ENCODE measurements at places on chromosomes 5 and 9. TPM values are rescaled to one million over a fixed set of nuclear protein-coding genes. Genes with fewer than 3 reads are reported as not detected.

The ARL15 gene
- total RNA-seq = 8.3 TPM

DNA sequence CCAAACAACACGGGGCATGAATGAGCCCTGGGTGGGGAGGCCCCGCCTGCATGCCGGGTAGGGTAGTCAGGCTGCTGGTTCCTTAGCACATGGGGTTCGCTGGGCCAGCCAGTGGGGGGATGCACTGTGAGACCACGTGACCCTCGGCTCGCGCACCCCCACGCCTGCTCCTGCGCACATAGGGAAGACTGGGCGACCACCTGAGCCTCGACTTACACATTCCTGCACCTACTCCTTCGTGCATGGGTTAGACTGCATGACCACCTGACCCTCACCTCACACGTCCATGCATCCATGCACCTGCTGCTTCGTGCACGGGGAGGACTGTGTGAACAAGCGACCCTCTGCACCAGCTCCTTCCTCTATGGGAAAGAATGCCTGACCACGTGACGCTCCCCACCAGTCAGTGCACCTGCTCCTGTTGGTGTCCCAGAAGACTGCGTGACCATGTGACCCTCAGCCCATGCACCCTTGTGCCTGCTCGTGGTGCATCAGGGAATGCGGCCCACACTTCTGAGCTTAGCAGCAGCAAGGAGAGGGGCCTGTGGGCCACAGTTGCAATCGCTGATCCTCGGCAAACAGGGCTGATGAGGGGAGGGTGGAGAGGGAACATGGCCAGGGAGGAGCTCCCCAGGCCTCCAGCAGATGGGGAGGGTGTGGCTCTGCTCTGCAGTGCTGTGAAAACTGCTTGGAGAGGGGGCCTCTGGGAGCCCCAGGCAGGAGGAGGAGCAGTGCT lies 18.1 kb downstream of the LPCAT1 start:
- no peak for DNase-seq

- no peak for DNase-seq
These were observed 47.7 kb upstream of the BOD1 start for GRCh38 chr5:173664154-173664526.

- DNase-seq = no peak
These were observed 169.6 kb downstream of the ADCY2 start for GRCh38 chr5:7565559-7565958.

GRCh38 chr5:37955748-37956147 lies 115.9 kb upstream of the GDNF start:
- no peak for DNase-seq

The SLC28A3 gene
- 1.5 TPM for total RNA-seq

DNA sequence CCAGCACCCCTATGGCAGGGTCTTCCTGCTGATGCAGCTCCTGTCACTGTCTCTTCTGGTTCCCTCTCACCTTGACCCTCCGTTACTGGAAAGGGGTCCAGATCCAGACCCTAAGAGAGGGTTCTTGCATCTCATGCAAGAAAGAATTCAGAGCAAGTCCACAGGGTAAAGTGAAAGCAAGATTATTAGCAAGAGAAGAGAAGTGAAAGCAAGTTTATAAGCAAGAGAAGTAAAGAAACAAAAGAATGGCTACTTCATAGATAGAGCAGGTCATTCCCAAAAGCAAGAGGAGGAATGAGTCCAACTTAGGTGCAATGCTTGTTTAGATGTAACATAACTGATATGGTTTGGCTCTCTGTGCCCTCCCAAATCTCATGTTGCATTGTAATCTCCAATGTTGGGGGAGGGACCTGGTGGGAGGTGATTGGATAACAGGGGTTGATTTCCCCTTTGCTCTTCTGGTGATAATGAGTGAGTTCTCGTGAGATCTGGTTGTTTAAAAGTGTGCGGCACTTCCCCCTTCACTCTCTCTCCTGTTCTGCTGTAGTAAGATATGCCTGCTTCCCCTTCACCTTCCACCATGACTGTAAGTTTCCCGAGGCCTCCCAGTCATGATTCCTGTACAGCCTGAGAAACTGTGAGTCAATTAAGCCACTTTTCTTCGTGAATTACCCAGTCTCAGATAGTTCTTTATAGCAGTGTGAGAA lies 183.3 kb downstream of the MED10 start:
- DNase-seq = no peak

The UBAC1 gene
- total RNA-seq = 41.6 TPM

DNA sequence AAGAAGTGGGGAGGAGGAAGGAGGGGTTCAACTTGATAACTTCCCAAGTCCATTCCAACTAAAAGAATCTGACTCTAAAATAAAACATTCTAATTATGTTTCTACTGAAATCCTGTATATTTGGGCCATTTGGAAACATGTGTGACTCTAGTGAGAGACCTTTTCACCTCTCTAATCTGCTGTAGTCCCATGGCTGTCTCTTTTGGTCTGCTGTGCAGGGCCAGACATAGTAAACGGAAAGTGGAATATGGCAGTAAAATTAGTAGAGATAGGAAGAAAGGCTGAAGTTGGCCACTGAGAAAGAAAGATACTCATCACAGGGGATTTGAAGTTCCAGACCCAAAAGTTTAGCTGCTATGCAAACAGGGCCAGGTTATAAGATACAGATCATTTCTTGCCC lies 15.9 kb downstream of the RFX3 start:
- DNase-seq = no peak

The PTGDS gene
- not detected for total RNA-seq

- no peak for DNase-seq
These were observed 39.5 kb downstream of the MFAP3 start for GRCh38 chr5:154078272-154078671.

GRCh38 chr9:88574953-88575352 lies 40.0 kb downstream of the NXNL2 start:
- DNase-seq = no peak

The TMEM215 gene
- not detected for total RNA-seq

DNA sequence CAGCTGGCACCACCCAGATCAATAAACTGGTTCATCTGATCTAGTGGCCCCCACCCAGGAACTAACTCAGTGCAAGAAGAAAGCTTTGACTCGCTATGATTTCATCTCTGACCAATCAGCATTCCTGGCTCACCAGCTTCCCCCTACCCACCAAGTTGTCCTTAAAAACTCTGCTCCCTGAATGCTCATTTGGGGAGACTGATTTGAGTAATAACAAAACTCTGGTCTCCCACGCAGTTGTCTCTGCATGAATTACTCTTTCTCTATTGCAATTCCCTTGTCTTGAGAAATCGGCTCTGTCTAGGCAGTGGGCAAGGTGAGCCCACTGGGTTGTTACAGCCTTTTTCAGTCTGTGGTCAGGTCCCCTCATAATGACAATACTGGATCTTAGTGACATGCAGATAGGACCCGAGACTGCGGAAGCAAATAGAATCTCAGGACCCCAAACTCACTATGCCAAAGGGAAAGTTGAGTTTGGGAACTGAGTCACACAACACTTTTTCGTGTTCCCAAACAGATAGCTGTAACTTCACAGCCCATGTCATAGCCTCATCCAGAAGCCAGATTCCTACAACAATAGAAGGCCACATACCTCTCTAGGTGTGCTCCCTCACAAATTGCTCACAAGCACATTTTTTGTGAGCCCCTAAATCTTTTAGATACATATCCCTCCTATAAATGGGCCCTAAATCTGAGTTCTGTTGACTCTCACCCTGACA lies 175.2 kb upstream of the RAI14 start:
- peak; percentile 17 for DNase-seq

DNA sequence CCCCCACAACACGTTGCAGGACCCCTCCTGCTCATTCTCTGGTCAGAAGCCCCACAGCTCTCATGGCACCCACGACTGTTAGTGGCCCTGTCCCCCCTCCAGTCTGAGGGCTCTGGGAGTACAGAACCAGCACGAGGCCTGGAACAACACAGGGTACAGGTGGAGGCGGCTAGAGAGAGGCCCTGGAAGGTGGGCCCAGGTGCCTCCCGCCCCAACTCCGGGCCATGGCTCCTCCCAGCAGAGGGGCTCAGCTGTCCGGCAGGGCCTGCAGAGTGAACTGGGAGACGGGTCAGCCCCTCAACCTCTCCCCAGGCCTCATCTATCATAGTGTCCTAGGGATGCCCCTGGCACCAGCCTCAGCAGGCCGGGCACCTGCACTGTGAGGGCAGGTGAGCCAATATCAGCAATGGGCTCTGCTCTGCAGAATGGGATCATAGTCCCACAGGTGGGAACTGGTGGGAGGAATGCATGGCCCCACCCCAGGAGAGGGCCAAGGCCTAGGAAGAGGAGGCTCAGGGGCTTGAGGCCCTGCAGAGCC lies 58.6 kb downstream of the BARX1 start:
- no peak for DNase-seq

The EGFLAM gene
- not detected for total RNA-seq

GRCh38 chr9:5493679-5494511 lies 16.4 kb upstream of the PDCD1LG2 start:
- peak; percentile 47 for DNase-seq

The TEK gene
- total RNA-seq = not detected

The TRIO gene
- 13.2 TPM for total RNA-seq

- no peak for DNase-seq
These were observed 313.1 kb upstream of the PTPRD start for GRCh38 chr9:10925896-10926295.

DNA sequence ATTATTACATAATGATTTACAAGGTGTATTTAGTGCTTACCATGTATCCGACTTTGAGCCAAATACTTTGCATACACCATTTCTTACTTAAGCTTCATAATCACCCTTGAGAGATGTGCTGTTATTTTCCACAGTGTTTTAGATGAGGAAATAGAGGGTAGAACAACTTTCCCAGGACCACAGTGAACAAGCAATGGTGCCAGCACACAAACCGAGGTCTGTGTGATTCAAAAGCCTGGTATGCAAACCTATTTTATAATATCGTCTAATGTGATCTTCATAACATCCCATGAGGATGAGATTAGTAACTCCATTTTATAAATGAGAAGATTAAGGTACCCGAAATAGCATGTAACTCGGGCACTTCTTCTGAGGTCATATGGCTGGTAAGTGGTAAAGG lies 294.7 kb downstream of the NSG2 start:
- no peak for DNase-seq

GRCh38 chr5:68817632-68818031 lies 276.2 kb upstream of the SLC30A5 start:
- no peak for DNase-seq

DNA sequence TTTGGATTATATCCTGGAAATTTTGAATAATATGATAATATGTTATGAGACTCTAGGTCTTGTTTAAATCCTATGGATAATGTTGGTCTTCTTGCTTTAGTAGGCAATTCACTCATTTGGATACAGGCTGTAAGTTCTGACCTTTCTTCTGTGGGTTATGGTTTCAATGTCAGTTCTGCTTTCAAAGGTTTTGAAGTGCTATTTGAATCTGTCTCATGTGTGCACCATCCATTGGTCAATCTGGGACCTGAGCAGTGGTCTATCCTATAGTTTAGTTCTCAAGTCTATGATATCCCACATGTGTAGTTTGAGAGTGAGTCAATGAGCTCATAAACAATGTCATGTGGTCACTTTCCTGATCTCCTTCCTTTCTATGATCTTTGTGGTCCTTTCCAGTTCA lies 94.4 kb downstream of the RMI1 start:
- DNase-seq = no peak

DNA sequence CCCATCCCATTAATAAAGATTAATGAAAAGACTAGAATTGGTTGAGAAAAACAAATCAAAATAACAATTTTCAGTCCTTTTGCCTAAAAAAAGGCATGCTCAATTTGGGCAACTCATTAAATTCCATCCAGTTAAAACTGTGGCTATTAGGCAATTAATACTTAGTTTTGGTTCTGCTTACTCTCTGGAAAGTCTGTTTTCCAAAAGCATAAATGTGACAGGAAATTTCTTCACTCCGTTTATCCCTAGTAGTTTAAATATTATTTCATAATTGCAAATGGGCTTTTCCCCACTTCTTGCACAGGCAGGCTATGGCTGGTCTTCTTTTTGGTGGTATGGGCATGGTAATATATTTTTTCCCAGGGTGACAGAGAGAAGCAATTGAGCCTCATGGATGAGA lies 373.3 kb upstream of the KLF4 start:
- DNase-seq = no peak

The NELFB gene
- total RNA-seq = 56.6 TPM

GRCh38 chr9:79537838-79538237 lies 33.9 kb upstream of the TLE4 start:
- DNase-seq = no peak

DNA sequence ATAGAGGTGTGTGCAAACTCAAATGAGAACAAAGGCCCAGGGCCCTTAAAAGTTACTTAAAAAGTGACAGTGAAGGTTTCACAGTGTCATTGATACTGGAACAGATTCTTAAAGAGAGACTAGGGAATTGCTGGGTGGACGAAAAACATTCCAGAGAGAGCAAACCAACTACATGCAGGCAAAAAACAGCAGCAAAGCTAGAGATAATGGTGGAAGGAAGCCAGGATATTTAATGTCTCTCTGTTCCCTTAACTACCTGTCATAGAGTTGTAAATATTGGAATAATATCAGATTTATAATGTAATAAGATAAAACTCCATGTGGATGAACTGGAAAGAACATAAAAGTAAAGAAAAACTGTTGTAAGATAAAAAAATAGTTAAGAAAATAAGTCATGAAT lies 508.6 kb downstream of the TAF11L14 start:
- DNase-seq = no peak

DNA sequence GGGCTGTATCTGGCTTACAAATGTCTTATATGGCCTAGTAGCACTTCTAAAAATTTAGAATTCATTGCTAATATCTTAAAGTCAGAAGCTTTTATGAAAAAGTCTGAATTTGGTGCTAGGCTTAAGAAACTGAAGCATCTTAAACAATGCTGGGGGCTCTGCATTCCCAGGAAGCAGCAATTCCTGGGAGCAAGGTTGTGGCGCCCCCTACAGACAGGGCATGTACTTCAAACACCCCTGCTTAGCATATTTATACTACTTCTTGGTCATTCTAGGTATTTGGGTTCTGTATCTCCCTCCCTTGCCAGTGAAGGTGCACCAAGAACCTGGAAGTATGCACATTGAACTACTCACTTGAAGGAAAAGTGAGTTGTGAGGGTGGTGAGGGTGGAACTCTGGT lies 64.6 kb upstream of the GRIA1 start:
- DNase-seq = no peak

- no peak for DNase-seq
These were observed 45.6 kb downstream of the SLC1A3 start for GRCh38 chr5:36651761-36652685.

The IL4 gene
- 1.2 TPM for total RNA-seq

The GRXCR2 gene
- total RNA-seq = not detected

The STARD4 gene
- total RNA-seq = 47.4 TPM

The BASP1 gene
- total RNA-seq = 1.8 TPM

DNA sequence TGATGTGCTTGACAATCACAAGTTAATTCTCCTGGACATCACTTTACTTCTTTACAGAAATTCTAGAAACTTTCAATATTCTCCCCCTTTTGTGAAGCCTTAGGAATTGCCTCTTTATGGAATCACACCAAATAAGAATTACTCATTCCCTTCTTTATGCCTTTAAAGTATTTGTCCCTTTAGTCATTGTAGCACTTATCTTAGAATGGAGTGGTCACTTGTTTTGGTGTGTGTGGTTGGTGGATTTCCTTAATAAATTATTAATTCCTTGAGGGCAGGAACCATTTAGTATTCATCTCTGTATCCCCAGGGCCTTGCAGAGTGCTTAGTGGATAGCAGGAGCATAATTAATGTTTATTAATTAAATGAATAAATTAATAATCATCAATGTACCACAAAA lies 307.0 kb downstream of the ARRDC3 start:
- no peak for DNase-seq
